AG10803 (cell line): ENCODE measurements at places on chromosomes 5 and 9.

DNA sequence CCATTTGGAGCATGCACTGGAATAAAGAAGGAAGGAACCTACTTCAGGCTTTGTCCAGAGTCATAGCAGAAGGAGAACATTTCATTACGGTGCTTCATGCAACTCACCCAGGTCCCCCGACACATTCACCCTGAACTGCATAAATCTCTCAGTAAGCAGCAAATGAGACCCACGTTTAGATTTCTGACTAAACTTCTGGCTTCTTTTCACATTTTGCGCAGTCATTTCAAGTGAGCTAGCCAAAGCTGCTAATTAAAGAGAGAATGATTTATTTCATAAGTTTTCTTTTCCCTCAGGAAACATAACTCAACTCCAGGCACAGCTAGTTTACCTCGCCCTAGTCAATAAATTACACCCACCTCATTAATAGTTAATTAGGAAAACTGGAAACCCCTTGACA lies 88.6 kb upstream of the GAS1 start:
- peak; percentile 92 for DNase-seq

DNA sequence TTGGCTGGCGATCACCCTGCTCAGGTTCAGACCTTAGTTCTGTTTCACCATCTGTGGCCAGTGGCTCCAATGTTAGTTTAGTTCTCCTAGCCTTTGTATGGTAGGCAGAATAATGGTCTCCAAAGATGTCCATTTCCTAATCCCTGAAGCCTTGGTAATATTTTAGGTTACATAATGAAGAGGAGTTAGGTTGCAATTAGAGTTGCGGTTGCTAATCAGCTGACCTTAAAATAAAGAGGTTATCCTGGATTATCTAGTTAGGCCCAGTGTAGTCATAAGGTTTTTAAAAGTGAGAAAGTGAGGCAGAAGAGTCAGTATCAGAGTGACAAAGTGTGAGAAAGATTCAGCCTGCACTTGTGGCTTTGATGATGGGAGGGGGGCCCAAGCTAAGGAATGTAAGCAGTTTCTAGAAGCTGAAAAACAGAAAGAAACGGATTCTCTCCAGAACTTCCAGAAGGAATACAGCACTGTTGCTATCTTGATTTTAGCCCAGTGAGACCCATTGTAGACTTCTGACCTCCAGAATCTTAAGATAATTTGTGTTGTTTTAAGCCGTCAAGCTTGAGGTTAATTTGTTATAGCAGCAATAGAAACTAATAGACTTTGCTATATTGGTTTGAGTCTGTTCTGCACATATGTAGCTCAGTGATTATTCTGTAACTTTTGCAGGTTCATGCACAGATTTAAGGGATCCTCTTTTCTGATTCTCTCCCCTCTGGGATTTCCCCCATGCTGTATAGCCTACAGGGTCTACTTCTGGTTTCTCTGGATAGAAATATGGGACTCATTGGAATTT lies 21.6 kb downstream of the LNPEP start:
- no peak for DNase-seq

DNA sequence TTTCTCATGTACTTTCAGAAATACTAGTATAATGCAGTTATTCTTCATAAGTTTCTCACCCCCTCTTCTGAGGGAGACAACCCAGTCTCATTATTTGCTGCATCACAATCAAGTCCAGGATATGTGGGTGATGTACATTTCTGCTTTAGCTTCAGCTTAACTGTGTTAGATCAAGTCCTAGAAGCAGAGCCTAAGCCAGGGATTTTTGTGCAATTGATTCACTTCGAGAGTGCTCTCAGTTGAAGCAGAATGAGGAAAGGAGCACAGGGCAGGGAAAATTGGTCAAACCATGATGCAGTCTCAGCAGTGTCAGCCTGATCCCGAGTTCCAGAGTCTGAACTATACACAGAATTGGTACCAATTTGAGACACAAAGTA lies 15.1 kb downstream of the HNRNPK start:
- peak; percentile 52 for DNase-seq

- no peak for DNase-seq
These were observed 97.8 kb downstream of the PCDH1 start for GRCh38 chr5:141780240-141780951.

GRCh38 chr9:121285835-121286687 lies 18.1 kb downstream of the GSN start:
- peak; percentile 72 for DNase-seq

GRCh38 chr9:115635680-115636383 lies 517.8 kb upstream of the PAPPA start:
- no peak for DNase-seq

DNA sequence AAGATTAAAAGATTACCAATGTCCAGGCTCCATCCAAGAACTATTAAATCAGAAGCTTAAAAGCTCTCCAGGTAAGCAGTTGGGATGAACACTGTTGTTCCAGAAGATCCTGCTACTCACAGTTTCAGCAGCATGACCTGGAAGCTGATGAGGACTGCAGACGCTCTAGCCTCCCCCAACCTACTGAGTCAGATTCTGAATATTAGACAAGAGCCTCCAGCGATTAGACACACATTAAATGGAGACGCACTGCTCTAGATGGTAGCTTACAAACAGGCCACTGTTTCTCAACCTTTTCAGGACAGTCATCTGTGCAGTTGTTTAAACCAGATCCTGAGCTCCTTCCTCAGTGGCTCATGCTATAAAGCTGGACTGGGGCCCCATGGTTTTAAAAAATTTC lies 54.3 kb downstream of the MTMR12 start:
- no peak for DNase-seq

- DNase-seq = no peak
These were observed 4.7 kb downstream of the CFAP77 start for GRCh38 chr9:132414731-132415130.

DNA sequence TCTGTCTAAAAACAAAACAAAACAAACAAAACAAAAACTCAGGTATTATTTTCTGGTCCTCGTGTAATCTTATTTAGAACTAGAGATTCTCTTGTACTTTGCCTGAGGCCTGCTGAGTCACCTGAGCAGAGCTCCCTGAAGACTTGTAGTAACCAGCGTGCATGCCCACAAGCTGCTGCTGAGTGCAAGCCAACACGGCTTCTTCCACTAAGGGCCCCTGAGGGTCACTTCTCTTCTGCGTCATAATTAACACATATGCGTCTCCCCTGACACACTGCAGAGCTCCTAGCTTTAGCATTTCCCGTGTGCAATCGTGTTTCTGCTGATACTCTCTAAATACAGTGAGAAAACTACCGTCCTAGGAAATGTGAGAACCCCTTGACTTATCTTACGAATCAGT lies 10.9 kb upstream of the NDFIP1 start:
- no peak for DNase-seq

GRCh38 chr5:52132053-52132452 lies 655.7 kb upstream of the ITGA1 start:
- no peak for DNase-seq

DNA sequence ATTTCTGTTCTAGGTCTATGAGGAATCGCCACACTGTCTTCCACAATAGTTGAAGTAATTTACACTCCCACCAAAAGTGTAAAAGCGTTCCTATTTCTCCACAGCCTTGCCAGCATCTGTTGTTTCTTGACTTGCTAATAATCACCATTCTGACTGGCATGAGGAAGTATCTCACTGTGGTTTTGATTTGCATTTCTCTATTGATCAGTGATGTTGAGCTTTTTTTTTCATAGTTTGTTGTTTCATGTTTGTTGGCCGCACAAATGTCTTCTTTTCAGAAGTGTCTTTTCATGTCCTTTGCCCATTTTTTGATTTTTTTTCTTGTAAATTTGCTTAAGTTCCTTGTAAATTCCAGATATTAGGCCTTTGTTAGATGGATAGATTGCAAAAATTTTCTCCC lies 867.1 kb downstream of the DTWD2 start:
- no peak for DNase-seq

- DNase-seq = no peak
These were observed 116.7 kb downstream of the PPP2R2B start for GRCh38 chr5:146761811-146762210.

GRCh38 chr5:168401226-168401625 lies 85.0 kb upstream of the RARS1 start:
- no peak for DNase-seq

DNA sequence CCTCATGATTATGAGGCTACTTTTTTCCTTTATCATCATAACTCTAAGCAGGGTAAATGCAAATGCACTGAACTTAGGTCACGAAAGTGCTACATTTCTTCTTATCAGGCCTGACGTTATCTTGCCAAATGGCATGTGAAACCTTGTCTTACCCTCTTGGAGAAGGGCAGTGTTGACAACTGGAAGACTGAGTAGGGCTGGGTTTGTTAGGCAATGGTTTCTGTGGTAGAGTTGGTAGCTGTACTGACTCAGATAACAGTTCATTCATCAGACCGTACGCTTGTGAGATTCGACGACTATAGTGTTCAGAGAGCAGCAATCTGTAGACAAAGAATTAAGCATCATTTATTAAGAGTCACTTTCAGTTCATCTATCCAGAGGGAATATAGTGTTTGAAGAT lies 127.7 kb downstream of the CPLANE1 start:
- DNase-seq = no peak

GRCh38 chr9:12091865-12092527 lies 601.2 kb upstream of the TYRP1 start:
- no peak for DNase-seq

DNA sequence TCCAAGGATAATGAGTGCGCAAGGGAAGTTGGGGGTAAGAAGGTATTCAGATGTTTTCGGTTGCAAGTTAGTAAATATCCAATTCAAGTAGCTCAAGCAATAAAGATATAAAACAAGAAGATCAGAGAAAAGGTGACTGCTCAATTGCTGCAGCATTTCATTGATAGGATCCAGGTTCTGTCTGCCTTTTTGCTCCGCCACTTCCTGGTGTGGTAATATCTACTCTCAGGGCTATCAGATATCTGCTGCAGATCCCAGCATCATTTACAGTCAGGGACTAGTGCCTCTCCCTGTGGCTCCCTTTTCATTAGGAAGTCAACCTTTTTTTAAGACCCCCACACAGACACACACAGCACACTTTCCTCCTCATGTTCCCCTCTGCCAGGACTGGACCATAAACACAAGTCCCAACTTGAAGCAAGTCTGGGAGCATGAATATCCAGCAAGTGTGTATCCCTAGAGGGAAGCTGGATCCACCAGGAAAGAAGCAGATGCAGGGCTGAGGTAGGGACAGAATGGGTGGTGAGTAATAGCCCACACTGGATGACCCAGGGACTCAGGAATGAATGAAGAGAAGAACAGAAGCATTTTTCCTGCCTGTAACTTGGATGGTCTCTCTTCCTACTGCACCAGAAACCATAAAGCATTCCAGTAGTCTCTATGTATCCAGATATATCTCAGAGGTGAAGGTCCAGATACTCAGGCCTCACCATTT lies 53.7 kb downstream of the ZNF622 start:
- DNase-seq = peak; percentile 74

GRCh38 chr5:36279054-36279698 lies 22.5 kb downstream of the RANBP3L start:
- DNase-seq = peak; percentile 56

GRCh38 chr5:4929092-4929655 lies 211.0 kb upstream of the ADAMTS16 start:
- DNase-seq = no peak

DNA sequence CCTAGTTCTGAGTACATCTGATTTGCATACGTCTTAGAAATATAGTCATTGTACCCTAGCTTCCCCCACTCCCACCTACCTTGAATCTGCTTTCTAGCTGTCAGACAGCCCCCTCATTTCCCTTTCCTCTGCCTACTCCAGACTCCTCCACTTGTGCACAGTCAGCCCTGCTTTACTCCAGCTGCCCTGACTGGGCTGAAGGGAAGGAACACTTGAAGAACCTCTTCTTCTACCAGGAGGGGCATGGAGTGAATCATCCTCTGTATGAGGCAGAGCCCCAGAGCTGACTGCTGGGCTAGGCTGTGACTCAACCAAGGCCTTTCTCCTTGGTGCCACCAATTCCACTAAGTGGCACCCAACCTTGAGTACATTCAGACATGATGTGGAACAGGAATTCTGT lies 18.1 kb upstream of the ZFR start:
- DNase-seq = peak; percentile 55

DNA sequence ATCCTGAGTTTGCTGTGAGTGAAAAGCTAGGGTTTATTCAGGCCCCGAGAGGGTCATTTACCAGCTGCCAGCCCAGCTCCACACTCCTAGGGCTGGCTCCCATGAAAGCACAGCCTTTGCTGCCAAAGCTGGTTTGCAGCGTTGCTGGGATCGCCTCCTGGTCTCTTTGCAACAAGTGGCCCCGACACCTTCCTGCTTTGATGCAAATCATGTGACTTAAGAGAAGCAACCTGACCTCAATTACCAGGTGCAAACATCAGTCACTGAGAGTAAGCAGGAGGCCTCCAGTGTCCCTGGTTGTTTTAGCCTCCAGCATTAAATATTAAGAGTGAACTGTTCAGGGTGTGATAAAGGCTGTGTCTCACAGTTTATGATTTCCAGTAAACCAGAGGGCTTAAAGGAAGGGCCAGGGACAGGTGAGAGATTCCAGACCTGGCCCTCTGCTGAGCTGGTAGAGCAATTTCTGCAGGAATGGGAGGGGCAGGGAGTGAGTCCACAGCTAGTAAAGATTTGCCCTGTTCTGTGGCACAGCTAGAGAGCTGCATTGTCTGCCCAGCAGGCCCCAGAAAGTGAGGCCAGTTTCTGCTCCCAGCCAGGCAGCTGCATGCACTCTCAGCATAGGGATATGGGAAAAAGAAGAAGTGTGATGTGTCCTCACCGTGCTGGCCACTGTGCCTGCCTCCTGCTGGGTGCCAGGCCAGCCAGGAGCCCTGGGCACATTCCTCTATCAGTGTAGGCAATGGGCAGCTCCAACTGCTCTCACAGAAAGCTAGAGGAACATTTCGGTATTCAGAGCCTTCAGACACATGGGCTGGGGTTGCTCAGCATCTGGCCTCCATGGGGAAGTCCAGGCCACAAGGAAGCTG lies 58.0 kb downstream of the SLC22A5 start:
- DNase-seq = peak; percentile 37

- peak; percentile 10 for DNase-seq
These were observed 115.4 kb downstream of the EGFLAM start for GRCh38 chr5:38373743-38374142.

- no peak for DNase-seq
These were observed 34.9 kb upstream of the FGF1 start for GRCh38 chr5:142720641-142721271.
